Fibroblast of skin of right biceps (primary cell): ENCODE measurements at places on chromosomes 2 and 18.
A peak's percentile ranks its signal among the peaks of the same experiment; 100 is the strongest.

DNA sequence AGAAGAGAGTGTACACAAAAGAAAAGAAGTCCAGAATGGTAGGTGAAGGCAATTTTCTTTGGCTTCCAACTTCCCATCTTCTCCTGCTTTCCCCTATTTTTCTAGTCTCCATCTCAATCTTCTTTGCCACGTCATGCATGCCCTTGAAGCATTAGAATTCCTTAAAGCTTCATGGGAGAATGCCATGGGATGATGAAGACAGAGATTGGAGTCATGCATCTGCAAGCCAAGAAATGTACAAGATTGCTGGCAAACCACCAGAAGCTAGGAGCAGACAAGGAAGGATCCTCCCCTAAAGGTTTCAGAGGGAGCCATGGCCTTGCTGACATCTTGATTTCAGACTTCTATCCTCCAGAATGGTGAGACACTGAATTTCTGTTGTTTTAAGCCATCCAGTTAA is 305.9 kb downstream of the HRH4 start:
- peak; percentile 89 for DNase-seq

DNA sequence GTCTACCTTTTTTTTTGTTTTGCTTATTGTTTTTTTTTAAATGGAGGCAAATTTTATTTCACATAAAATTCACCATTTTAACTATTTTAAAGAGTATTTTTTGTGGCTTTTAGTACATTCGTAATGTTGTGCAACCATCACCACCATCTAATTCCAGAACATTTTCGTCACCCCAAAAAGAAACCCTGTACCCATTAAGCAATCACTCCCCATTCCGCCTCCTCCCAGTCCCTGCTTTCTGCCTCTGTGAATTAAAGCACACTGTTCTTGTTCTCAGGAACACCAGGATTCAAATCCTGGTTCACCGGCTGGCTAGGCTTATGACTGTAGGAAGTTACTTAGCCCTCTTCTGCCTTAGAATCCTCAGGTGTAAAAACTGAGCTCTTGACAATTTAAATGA is 36.9 kb upstream of the EPAS1 start:
- DNase-seq = no peak

DNA sequence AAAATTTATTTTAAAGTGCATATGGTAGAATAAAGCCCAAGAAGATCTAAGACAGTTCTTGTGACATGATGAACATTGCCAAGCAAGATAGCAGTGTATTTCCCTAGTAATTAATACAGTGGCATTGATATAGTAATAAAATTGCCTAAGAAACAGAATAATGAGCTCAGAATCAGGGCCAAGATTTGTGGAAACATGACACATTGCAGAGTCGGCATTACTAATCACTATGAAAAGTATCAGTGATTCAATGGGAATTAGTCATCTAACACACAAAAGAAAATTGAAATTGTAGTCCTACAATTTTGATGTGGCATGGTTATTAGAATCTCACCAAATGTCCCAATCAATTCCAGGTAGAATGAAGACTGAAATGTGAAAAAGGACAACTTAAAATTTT is 243.0 kb upstream of the CYRIA start:
- DNase-seq = peak; percentile 53

GRCh38 chr18:58541146-58541788 is 87.6 kb downstream of the ALPK2 start:
- DNase-seq = peak; percentile 38
